ENCODE measurements at places on chromosomes 7 and 10. TPM values are rescaled to one million over a fixed set of nuclear protein-coding genes. Genes with fewer than 3 reads are reported as not detected.

DNA sequence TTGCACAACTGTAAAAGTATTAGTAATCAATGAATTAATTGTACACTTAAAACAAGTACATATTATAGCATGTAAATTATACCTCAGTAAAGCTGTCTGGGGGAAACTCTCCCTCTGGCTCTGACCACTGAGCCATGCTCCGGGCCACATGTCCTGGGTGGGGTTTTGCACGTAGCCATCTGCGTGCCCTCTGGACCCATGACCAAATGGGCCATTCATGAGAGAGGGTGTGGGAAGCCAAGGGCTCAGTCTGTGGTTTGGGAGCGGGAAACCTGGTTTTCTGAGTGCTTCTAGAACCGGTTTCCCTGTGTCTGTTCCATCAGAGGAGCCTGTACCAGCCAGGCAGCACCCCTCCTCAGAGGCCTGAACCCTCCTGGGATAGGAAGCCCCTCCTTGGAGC lies 143.2 kb downstream of the SH3PXD2A start:
- no peak for DNase-seq

DNA sequence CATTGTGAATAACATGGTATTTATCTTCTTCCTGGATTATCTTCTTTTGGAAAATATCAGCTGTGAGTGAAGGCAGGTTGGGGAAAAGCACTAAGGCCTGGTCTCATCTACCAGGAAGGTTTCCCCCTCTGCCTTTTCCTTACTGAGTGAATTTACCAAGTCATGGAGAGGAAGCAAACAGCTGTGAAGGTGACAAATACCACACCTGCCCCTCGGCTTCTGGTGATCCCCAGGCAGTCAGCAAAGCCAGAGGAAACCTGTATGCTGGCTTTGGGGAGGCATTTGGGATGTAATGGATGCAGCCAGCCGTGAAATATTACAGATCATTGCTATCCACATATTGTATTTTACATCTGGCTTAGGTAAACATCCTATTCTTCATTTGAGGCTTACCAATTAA lies 24.2 kb downstream of the POM121L12 start:
- DNase-seq: no peak

- no peak for DNase-seq
Observed at GRCh38 chr10:89351780-89352597, 24.2 kb downstream of the IFIT3 start.

GRCh38 chr10:3438606-3439005 lies 266.0 kb upstream of the PITRM1 start:
- DNase-seq: no peak

DNA sequence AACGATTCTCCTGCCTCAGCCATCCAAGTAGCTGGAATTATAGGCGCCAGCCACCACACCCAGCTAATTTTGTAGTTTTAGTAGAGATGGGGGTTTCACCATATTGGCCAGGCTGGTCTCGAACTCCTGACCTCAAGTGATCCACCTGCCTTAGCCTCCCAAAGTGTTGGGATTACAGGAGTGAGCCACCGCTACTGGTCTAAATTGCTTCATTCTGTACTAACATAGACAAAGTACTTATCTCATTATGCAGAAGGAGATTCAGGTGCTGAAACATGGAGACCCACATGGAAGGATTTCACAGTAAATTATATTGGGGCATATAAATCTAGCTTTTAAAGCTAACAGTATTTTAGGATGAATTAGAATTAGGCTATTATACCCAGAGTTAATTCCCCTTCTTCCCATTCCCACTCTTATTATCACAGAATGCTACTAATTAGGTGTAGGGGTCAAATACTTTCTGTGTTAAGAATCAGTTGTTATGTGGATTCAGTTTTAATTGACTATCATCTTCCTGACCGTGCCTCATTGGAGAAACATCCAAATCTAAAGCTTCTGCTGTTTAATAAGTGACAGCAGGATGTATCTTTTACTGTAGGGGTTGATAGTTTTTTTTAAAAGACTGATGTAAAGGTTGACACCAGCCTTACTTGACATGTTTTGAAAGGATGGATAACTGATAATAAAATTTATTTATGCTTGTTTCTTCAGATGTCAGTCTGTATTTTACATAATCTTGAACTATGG lies 27.2 kb downstream of the ADK start:
- DNase-seq: no peak

GRCh38 chr10:110209454-110209925 lies 2.1 kb downstream of the MXI1 start:
- peak; percentile 70 for DNase-seq

GRCh38 chr7:16815001-16815400 lies 10.2 kb upstream of the AGR2 start:
- no peak for DNase-seq

GRCh38 chr10:16585103-16585502 lies 63.4 kb upstream of the C1QL3 start:
- no peak for DNase-seq

- DNase-seq: no peak
Observed at GRCh38 chr10:5719546-5719945, 34.9 kb downstream of the TASOR2 start.

DNA sequence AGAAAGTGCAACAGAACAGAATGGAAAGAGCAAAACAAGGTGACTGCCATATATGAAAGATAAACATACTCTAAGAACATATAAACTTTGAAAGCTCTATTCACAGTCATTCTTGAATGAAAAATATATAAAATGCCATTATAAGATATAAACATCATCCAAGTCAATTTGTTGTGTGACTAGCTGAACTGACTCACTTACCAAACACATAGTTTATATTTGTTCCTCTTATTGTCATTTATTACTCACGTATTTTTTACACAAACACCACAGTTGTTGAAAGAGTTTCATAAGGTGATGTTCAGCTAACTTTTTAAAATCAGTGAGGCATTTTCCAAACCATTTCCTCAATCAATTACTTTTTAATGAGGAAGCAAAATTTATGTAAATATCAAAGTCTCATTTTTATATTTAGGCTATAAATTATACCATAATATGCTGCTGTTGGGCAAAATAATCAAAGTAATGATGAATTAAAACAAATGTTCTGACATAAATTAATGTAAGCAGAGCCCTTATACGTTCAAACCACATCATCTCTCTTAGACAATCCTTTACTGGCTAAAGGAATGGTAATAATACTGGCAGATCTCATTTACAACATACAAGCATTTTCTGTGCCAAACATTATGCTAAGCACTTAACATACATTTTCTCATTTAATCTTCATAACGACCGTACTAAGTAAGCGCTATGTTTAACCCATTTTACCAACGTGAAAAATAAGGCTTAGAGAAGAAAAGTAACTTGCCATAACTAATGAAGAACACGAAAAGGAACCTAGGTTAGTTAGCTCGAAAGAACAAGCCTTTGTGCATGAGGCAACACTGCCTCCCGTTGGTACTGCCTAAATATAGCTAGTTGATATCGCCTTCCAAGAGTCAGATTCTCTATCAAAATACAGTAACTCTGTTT lies 7.3 kb downstream of the LRRN3 start:
- DNase-seq: peak; percentile 23

GRCh38 chr7:644381-645305 lies 81.9 kb upstream of the DNAAF5 start:
- DNase-seq: no peak

GRCh38 chr10:79444199-79445119 lies 965 bp downstream of the ZCCHC24 start:
- peak; percentile 25 for DNase-seq

- DNase-seq: no peak
Observed at GRCh38 chr10:120559800-120560199, 102.8 kb downstream of the PLPP4 start.

DNA sequence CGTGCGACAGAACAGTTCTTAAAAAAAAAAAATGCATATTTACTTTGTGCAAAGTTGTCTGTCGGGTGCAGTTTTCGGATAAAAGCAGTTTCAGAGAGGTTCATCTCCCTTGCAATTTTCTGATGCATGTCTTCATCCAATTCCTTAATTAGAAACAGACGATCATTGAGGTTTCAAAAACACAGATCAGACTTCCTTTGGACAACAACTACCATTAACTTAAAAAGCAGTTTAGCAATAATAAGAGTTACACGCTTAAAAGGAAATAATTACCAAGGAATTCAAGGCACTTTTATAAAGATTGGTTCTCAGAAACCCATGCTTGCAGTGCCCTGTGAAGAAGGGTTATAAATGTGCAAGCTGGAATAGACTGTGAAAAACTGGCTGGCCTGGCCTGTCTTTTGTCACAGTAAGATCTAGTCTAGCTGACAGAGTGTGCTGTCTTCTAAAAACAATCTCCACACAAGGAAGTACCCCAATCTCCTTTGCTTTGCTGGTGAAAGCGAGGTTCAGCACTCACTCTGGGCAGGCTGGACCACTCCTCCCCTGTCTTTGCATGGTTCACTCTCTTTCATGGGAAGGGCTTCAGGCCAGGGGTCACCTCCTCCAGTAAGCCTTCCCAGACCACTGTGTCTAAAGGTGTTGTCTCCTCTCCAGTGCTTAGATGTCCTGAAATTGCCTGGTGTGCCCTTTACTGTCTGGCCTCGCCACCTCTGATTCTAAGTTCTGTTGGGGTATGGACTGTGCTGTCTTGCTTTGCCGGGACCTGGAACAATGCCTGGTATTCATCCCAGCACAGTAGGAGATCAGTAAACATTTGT lies 34.8 kb upstream of the HNRNPH3 start:
- DNase-seq: no peak

- DNase-seq: no peak
Observed at GRCh38 chr10:59814878-59815277, 61.6 kb upstream of the MRLN start.

DNA sequence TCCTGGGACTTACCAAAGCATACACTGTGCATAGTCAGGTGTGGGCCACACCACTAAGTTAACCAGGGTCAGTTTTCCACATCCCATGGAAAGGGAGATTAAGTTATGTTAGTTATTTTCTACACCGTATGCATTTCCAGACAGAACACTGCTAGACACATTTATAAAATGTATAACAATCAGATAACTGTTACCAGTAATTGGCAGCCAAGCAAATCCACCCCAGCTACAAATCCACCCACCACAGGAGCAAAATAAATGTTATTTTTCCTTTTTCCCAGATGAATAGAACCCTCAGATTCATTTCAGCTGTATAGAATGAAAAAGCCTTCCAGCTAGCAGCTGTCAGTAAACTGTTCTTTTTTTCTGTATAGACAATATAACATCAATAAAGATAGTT lies 256.9 kb upstream of the FZD1 start:
- no peak for DNase-seq

- no peak for DNase-seq
Observed at GRCh38 chr7:89049043-89049442, 253.5 kb upstream of the TEX47 start.

GRCh38 chr10:126908225-126908624 lies 3.0 kb downstream of the DOCK1 start:
- no peak for DNase-seq

- DNase-seq: no peak
Observed at GRCh38 chr10:86389441-86390193, 23.0 kb upstream of the GRID1 start.

DNA sequence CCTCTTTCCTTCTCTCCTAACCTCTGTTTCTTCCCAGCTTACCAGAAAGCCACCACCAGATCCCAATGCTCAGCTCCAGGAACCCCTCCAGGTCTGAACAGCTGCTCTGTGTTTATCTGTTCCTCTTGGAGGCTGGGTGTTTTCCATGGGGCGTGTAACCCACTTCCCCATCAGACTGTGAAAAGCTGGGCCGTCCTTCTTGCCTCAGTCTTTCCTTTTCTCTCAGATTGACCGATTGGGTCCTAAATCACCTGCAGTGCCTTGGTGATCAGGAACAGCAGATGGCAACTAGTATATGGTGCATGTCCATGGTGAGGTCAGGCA lies 4.8 kb downstream of the SH3PXD2A start:
- no peak for DNase-seq

DNA sequence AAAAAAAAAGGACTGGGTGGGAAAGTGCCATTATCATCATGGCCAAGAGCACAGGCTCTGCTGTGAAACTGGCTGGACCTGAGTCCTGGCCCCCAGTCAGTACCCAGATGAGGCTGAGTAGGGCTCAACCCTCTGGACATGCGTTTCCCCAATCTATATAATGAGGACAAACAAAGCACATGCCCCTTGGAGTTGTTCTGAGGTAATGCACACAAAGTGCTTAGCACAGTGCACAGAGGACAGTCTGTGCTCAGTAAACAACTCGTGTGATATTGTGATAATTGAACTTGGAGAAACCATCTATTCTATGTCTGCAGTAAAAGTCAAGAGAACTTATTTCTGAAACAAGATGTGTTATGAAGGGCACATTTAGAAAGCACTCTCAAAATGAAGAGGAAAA lies 138.8 kb downstream of the KCNMA1 start:
- no peak for DNase-seq

- no peak for DNase-seq
Observed at GRCh38 chr7:137727413-137727812, 119.4 kb downstream of the DGKI start.

- DNase-seq: no peak
Observed at GRCh38 chr7:121005996-121006584, 17.6 kb downstream of the CPED1 start.

- no peak for DNase-seq
Observed at GRCh38 chr10:48187713-48188485, 86.6 kb downstream of the FRMPD2 start.

DNA sequence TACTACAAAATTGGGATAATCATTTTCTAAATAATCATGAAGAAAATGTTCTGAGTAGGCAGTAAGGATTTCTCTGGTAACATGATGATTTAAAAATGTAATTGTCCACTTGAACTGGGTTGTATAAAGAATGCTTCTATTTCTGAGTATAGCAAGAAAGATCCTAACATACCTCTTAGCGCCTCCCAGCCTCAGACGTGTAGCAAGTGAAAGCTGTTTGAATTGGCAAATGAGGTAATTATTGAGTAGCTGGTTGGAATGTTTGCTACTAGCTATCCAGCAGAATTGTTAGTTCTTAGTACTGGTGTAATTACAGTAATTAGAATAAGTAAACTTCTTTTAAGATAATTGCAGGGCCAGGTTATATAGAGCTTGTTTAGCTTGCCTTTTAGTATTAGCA lies 47.9 kb downstream of the SEPTIN7 start:
- no peak for DNase-seq

DNA sequence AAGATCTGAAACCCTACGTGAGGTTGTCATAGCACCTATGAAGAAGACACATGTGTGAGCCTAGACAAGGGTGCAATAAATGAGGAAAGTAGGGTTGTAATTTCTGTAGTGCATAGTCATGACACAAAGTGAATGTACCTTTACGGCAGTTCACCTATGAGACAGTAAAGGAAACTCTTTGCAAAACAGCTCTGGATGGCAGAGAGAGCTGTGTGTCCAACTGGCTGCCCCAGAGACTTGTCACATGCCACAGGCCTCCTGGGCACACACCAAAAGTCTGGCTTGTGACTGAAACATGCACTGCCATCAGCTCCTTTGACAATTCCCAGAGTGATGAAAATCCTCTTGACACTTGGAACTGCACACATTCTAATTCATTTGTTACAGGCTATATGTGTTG lies 90.7 kb upstream of the NAMPT start:
- DNase-seq: no peak

GRCh38 chr7:157403646-157404401 lies 67.0 kb downstream of the DNAJB6 start:
- DNase-seq: no peak

The TIMM23B gene
- 14.9 TPM for total RNA-seq

The NYAP1 gene
- total RNA-seq: 1.2 TPM

The CPEB3 gene
- total RNA-seq: 3.4 TPM

The NUTM2E gene
- not detected for total RNA-seq

The GARS1 gene
- 493 TPM for total RNA-seq

The FXYD4 gene
- total RNA-seq: 0.50 TPM

The JCAD gene
- 19.1 TPM for total RNA-seq

The PRR15 gene
- total RNA-seq: not detected

The PON1 gene
- not detected for total RNA-seq

The CASTOR2 gene
- total RNA-seq: 5.5 TPM

The NXPH1 gene
- total RNA-seq: 1.1 TPM

The SPDYE1 gene
- not detected for total RNA-seq

The NUPR2 gene
- not detected for total RNA-seq

The PSMC2 gene
- 244 TPM for total RNA-seq

The KIAA1549 gene
- 7.5 TPM for total RNA-seq

The MSMB gene
- total RNA-seq: not detected
